Right cardiac atrium (tissue), 5 donors: ENCODE measurements at places on chromosomes 12 and 14.

DNA sequence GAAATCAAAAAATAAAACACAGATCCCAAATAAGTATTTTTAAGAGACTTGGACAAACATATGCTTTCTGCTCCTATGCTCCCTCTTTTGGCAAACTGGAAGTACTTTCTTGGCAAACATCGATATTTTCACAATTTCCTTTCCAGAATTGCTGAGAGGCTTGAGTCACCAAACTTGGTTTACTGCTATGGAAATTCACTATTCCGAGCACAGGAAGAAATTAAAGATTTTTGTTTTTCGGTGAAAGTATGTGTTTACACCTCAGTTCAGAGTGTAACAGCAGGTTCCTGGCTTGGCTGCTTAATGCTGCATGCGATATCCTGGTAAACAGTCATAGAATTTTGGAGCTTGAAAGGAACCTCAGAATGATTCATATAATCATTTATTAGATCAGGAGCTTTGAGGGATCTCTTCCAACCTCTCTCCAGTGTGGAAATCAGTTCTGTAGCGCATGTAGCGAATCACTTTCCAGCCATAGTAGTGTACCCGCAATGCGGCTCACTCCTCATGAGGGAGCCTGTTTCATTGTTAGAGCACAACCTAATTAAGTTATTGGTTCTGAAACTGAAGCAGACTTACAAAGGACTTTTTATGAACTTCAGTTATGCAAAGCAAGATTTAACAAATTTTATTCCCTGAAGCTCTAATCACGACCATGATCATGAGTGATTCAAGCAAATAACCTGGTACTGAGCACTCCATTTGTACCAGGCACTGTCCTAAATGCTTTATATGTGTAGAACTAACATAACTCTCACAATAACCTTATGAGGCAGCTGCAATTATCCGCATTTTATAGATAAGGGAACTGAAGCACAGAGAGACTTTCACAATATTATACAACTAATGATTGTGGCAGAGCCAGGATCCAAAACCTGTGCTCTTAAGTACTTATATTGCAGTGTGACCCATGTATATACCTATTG is 56.4 kb upstream of the ATP2A2 start:
- no peak for DNase-seq

- no peak for DNase-seq
Observed at GRCh38 chr14:39558525-39558924, 126.3 kb upstream of the FBXO33 start.

DNA sequence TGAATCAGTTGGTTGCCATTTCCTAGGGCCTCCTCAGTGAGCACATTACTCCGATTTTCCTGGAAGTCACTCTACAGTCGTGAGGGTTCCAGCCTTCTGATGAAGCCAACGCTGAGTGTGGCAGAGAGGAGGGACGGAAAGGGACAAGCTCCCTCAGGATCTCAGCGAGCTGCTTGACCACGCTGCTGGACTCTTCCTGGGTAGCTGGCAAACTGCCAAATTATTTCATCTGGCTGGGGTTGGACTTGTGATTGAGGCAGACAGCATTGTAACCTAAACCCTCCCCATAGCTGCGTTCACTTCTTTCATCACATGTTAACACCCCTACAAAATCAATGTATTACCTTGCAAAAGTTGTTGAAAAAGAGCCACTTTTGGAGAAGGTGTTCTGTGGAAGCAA is 69.6 kb upstream of the CHST11 start:
- DNase-seq: no peak

DNA sequence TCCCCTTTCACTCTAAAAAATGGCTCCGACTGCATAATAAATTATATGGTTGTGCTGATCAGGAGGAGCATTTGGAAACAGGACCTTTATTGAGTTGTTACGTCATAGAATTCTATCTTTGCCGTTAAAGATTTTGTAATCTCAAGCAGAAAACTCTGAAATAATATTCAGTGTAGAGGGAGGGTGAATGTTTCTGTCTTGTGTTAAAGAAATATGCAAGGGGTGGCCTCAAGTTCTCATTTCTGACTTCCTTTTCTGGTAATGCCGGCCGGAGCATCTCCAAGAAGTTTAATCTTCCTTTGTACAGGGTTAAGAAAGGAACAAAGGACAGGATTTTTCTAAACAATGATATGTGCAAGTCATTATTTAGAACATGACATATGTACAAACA is 165.1 kb downstream of the SLC38A4 start:
- DNase-seq: no peak

GRCh38 chr12:69961246-69961645 is 136.2 kb downstream of the MYRFL start:
- no peak for DNase-seq
